Activated CD4-positive, alpha-beta memory T cell treated with anti-CD3 and anti-CD28 coated beads for 36 hours (primary cell): ENCODE measurements at places on chromosomes 7 and 10. TPM values are rescaled to one million over a fixed set of nuclear protein-coding genes. Genes with fewer than 3 reads are reported as not detected.
A peak's percentile ranks its signal among the peaks of the same experiment; 100 is the strongest.

DNA sequence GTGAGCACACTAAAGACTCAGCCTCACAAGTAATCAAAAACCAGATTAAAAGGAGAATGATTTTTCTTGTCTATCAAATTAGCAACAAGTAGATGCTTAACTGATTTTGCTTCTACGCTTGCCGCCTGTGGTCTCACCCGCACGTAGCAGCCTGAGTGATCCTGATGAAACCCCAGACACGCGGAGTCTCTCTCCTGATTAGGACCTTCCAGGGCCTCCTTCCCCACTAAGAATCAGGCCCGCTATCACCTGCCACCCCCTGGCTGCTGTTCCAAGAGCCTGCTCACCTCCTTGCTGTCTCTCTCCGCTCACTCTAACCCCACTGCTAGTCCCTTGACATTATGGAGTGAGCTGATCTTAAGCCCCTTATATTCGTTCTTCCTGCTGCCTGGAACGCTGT, 325.9 kb upstream of the NRP1 start:
- DNase-seq: no peak

DNA sequence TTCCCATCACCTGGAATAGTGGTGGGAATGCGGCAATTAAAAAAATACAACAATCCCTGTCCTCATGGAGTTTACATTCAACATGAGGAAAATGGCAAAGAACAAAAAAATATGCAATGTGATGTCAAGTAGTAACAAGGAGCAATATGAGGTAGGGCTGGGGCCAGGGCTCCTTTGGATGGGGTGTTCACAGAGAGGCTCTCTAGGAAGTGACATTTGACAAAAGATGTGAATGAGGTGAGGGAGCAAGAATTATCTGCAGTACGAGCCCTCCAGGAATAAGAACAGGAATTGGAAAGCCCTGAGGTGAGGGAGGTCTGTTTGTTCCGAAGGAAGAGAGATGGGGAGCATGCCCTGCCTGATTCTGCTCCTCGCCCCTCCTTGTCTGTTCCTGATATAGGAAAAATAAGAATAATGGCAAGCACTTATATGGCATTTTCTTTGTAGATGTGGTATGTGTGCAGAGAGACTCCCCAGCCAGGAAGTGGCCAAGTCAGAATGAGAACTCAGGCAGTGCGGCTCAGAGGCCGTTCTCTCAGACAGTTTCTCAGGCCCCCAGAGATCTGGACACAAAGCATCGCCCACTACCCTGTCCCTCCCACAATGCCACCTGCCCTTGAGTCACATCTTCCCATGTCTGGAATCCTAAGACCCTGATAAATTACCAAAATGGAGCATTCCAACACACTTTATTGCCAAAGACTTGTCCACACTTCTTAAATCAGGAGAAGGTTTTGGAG, 105.6 kb downstream of the APBB1IP start:
- peak; percentile 32 for DNase-seq

Gene KIAA1217
- total RNA-seq: 1.1 TPM

Gene WAPL
- 43.6 TPM for total RNA-seq

Gene WDR86
- 0.17 TPM for total RNA-seq

DNA sequence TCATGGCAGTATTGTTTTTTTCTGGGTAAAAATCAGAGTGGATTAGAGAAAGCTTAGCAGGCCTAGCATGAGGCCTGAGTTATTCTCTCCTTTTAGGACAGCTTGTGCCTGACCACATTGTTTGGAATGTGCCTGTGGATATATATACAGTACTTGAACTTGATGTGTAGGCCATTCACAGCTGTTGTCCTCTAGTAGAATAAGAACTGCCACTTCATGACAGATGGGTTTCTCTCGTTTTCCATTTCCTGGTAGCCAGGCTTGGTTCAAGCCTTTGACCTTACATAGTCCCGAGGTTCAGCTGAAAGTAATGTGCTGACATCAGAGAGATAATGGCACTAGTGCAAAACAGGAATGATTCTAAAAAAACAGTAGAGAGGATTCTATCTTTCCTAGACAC, 473.9 kb downstream of the AUTS2 start:
- DNase-seq: no peak

- DNase-seq: no peak
These were observed 656.3 kb upstream of the CELF2 start for GRCh38 chr10:10361301-10361885.

GRCh38 chr7:133118261-133118660, 36.4 kb upstream of the CHCHD3 start:
- DNase-seq: no peak
